ENCODE measurements at places on chromosomes 5 and 9.

DNA sequence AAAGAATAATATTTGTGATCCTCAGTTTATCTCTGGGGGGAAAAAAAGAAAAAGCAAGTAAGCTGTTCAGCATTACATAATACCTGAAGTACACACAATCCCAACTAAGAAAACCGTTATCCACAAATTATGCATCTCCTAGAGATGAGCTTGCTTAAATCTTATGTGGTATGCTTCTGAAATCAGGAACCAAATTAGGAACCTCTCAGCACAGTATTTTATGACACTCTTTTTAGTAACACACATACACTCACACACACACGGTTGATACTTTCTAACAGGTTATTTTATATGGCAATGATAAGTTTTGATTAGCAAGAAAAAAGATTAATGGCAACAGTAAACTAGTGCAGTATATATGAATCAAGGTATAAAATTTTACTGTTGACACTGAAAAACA lies 1.2 kb upstream of the ZNF510 start:
- no peak for DNase-seq

DNA sequence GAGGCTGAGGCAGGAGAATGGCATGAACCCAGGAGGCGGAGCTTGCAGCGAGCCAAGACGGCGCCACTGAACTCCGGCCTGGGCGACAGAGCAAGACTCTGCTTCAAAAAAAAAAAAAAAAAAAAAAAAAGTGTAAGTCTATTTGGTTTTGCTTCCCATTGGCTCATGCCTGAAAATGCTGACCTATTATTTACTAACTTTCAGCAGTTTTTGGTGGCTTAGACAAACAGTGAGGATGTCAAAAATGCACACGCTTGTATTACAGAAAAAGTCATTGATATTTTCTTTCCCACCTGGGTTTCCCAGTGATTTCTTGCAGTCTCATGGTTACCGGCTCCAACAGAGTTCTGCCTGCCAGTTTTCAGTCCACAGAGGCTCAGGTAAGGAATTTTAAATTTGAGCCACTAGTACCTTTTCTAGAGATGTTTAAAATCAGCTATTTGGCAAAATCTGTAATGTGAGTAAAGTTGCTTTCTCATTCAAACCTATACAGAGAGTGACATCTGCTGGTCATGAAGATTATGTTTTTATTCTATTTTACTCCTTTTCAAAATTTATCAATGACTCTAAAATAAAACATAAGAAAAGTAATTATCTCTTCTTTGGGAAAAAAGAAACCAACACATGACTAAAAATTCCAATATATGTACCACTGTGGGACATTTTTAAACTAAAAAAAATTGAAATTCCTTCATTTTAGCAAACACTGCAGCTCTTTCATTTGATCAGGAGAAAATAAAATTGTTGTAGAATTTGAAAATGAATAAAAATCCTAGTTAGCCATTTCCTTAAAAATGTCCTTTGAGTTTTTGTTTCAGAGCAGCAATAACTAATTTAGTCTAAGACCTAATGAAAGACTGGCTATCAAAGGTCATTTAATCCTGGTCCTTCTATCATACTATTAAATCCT lies 8.8 kb downstream of the FAM200C start:
- DNase-seq, result no peak

- DNase-seq, result no peak
Measured at GRCh38 chr9:72065076-72065475, 4.7 kb upstream of the C9orf57 start.

- no peak for DNase-seq
Measured at GRCh38 chr5:79753877-79754645, 64.4 kb downstream of the CMYA5 start.

GRCh38 chr9:15357050-15357653 lies 50.1 kb upstream of the TTC39B start:
- no peak for DNase-seq

DNA sequence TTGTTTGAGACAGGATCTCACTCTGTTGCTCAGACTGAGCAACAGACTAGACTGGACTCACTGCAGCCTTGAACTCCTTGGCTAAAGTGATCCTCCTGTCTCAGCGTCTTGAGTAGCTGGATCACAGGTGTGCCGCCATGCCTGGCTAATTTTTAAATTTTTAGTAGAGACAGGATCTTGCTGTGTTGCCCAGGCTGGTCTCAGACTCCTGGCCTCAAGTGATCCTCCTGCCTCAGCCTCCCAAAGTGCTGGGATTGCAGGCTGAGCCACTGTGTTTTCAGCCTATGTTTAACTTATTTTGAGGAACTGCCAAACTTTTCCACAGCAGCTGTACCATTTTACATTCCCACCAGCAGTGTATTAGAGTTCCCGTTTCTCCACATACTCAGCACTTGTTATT lies 16.8 kb downstream of the NDFIP1 start:
- no peak for DNase-seq

DNA sequence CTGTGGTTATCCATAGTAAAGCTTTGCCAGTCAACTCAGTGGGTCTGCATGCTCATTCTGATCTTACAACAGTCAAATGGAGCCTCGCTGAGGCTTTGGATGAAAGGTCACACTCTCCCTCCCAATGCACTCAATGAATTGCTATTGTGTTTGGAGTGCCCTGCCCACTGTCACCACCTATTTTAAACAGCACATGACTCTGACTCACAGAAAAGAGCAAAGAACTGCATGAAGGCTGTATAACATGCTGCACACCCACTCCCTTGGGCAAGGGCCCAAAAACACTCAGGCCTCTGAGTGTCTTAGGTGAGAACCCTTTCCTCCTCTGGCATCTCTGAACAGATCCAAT lies 118.7 kb upstream of the CCDC112 start:
- DNase-seq, result no peak

- DNase-seq, result no peak
Measured at GRCh38 chr9:89388084-89388867, 70.0 kb downstream of the SECISBP2 start.

GRCh38 chr5:14900693-14901461 lies 29.3 kb upstream of the ANKH start:
- no peak for DNase-seq

GRCh38 chr5:66981266-66982055 lies 215.1 kb downstream of the CD180 start:
- no peak for DNase-seq

DNA sequence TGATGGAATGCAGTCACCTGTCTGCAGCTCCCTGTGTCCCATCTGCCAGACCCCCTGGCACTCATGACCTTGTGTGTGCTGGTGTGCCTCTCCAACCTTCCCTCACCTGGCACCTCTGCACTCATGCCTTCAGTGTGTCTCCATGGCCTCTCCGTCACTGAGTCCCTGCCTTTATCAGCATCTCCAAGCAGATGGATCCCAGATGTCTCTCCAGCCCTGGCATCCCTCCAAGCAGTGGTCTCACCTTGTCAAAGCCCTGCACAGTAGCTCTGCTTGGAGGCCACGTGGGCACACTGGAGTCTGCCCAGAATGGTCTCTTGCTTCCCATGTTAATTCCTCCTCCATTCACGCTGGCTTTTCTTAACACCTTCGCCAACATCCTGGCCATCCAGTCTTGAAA lies 84.8 kb downstream of the DAP start:
- DNase-seq, result no peak

GRCh38 chr5:13498279-13498678 lies 446.2 kb downstream of the DNAH5 start:
- no peak for DNase-seq

- no peak for DNase-seq
Measured at GRCh38 chr9:132854832-132855231, 23.3 kb downstream of the AK8 start.

DNA sequence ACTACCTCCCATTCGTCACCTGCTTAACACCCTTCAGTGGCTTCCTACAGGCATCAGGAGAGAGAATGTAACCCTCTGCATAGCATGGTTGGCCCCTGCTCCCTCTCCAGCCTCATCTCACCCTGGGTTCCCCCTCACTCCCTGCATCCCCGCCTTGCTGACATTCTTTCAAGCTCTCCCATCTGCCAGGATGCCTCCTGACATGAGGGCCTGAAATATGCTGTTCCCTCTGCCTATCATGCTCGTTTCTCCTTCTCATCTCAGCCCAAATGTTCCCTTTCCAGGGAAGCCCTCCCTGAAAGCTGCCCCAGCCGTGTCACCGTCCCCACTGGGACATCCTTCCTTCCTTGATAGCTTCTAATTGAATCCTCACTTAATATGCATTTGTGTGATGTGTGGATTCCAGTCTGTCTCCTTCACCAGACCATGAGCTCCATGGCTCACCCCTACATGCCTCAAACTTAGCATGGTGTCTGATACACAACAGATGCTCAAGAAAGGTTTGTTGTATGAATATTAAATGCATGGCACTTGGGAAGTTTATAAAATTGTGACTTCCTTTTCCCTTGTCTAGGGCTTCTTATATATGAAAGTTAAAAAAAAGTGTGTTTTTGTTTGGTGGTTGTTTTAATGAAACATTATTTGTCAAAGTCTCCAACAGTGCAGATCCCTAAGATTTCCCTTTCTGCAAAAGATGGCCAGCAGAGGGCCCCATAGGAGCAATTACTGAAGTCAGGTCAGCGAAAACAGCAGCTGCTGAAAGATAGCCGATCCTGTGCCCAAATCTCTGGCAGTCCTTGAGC lies 7.3 kb upstream of the C5orf58 start:
- no peak for DNase-seq

- DNase-seq, result no peak
Measured at GRCh38 chr5:10624206-10624605, 60.3 kb downstream of the ANKRD33B start.

DNA sequence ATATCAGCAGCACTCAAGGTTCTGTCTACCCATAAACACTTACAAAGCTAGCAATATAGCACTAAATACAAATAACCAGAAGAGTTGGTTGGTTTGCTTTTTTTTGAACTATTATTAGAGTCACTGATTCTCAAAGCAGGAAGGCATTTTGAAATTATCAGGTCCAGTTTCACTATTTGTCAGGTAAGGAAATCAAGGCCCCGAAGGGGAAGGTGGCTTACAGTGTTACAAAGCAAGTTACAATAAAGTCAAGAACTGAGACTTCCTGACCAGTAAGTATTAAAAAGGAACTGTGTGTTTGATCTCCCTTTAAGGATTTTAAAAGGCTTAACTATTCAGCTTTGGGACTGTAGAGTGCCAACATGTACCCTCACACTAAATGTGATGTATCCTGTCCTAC lies 10.8 kb downstream of the C5orf15 start:
- no peak for DNase-seq

DNA sequence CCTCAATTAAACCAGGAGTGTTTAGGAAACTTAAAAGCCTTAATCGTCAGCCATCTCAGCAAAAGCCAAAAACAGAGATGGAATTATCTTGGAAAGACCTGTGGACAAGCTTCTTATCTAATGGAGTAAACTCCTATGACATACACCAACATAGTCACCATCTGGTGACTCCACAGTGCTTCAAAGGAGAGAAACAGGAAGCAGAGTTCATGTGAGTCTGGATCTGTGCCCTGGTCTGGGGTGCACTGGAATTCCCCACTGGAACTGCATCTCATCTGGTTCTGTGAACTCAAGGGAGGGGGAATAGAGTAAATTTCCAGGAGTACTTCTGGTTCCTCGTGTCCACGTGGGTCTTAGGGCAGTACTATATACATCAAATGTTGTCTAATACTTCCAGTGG lies 36.3 kb upstream of the KCNN2 start:
- DNase-seq, result no peak

GRCh38 chr9:15420796-15421195 lies 1.9 kb upstream of the SNAPC3 start:
- DNase-seq, result no peak

All from caudate nucleus (tissue), 63 donors.